ENCODE measurements at places on chromosomes 2 and 18. TPM values are rescaled to one million over a fixed set of nuclear protein-coding genes. Genes with fewer than 3 reads are reported as not detected.

GRCh38 chr18:36298126-36298741 is 721 bp downstream of the FHOD3 start:
- DNase-seq = no peak

DNA sequence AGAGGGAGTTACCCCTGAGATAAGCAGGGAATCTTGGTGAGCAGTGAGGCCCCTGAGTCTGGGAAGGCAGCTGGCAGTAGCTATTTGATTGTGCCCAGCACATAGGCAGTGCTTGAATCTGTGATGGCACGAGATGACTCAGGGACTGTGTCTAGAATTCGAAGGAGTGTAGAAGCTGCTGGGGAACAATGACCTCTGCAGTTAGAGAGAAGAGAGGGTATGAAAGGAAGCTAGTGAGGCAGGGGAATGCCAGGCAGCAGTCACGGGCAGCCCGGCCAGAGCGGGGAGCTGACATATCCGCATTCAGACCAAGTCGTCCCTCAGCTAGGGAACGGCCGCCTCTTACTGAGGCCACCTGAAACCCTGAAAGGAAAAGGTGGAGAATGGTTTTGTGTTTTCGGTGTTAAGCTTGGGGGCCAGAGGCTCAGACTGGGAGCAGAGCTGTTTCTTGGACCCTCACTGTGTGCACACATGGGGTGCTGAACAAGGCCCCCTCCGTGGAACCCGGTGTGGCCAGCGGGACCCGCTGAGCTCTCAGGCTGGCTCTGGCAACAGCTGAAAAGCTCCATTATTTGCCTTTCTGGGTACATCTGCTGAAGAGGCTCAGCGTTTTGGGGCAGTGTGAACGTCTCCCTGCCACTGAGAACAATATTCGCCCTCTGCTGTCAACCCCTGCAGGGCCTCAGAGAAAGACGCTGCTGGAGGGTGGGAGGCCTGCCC is 32.9 kb downstream of the ARHGEF4 start:
- DNase-seq = no peak

The SERPINB10 gene
- total RNA-seq = not detected

DNA sequence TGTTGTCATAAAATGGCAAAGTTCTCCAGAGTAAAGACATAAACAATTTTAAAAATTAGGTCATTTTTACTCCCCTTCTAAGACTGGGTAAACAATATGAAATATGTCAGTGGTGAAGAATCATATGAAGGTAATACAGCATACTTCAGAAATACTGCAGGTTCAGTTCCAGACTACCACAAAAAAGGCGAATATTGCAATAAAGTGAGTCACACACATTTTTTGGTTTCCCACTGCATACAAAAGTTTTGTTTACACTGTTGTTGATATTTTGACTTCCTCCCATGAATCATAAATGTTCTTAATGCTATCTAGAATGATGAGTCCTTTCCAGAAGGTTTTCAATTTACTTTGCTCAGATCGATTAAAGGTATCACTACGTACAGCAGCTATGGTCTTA is 73.5 kb downstream of the SMC6 start:
- no peak for DNase-seq

DNA sequence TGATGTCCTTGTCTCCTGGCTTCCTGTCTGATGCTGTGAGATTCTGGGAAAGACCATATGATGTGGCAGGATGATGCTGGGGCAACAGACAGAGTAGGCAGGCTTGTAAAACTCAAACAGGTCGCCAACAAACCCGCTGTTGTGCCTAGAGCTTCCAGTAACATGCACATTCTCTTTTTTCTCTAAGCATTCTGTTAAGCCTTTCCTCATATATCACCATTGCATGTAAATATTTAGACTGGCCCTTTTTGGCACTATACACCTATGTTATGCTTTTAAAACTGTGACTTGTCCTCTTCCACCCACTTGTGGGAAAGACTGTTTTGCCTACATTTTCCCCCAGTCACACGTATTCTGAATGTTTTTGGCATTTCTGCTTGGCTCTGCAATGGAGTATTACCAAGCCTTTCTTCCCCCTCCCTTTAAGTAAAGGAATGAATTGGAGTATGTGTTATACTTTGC is 250.4 kb upstream of the TANK start:
- no peak for DNase-seq

The RAB31 gene
- total RNA-seq = 1.7 TPM

GRCh38 chr2:209648714-209649113 is 122.9 kb upstream of the UNC80 start:
- DNase-seq = no peak

DNA sequence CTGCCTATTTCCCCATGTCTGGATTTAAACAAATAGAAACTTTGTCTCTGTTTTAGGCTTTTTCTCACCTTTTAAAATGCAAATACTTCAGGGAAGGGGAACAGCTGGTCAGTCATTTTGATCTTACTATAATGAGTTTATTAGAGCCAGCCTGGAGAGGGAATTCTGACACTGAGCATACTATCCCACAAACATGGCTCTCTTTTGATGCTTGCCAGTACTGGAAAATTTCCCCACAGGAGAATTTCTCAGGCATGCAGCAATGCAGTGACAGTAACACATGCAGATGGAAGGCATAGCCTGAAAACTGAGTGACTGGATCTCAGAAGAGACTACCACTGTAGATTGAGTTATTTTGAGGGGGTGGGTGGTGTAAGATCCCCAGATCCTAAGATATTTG is 974.3 kb upstream of the CELF4 start:
- DNase-seq = no peak
